ENCODE measurements at places on chromosomes 12 and 14.
A peak's percentile ranks its signal among the peaks of the same experiment; 100 is the strongest.

DNA sequence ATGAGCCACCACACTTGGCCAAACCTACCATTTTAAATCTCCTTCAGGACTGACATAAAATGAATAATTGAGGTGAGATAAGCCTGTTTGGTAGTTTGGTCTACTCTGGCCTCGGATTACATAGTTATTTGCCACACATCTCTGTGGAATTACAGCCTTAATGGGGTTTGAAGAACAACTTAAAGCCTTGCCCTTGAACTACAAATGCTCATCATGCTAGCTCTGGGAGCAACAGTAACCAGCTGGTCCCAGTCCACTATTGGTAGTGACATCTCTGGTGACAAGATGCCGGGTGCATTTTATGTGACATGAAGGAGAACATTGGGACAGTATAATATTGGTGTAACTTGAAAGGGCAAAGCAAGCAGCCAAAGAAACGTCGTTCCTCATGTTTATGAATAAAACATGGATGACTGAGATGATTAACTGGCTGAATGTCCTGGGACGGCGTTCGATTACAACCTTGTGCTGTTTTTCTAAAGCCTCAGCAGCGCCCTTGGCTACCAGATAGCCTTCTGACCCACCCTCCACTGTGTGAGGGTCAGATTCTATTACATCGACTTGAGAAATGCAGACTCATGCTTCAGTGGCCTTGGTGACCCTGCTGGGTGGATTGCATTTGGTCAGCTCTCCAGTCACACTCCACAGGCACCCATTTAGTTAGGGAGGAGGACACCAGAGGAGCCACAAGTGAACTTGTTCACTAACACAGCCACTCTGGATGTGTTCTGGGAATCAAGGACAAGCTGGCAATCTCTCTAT, 41.5 kb downstream of the BEST3 start:
- peak; percentile 43 for DNase-seq

GRCh38 chr14:69270795-69271708, 11.1 kb downstream of the GALNT16 start:
- no peak for DNase-seq

DNA sequence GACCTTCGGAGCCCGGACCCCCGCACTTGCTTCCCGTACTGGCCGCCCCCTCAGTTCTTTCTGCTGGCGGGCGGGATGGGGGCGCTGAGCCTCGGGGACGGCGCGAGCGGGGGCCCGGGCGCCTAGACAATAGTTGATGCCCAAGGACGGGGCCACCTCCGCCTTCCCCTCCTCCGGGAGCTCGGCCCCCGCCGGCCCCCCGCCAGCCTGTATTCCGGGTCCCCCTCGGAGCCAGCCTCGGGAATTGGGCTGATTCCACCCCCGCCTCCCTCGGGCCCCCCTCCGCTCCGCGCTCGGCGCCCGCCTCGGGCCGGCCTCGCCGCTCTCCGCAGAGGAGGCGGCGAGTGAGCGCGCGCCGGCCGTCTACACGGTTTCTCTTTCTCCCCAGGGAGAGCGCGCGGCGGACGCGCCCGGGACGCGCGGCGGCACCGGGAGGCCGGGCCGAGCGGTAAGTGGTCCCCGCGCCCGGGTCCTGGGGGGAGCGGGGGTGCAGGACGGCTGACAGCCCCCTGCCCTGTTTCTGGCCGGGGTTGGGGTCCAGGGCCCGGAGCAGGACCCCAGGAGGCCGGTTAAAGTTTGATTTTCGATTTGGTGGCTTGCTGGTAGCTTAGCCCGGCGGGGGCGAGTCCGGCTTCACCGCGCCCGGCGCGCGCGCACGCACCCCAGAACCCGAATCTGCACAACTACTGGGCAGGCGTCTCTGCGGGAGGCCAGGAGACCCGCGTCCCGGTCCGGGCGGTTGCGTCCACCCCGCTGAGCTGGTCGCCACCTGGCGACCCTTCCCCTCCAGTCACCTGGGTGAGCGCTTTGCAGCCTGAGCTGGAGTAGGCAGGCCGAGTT, 413.7 kb downstream of the PCNX1 start:
- DNase-seq = peak; percentile 65

DNA sequence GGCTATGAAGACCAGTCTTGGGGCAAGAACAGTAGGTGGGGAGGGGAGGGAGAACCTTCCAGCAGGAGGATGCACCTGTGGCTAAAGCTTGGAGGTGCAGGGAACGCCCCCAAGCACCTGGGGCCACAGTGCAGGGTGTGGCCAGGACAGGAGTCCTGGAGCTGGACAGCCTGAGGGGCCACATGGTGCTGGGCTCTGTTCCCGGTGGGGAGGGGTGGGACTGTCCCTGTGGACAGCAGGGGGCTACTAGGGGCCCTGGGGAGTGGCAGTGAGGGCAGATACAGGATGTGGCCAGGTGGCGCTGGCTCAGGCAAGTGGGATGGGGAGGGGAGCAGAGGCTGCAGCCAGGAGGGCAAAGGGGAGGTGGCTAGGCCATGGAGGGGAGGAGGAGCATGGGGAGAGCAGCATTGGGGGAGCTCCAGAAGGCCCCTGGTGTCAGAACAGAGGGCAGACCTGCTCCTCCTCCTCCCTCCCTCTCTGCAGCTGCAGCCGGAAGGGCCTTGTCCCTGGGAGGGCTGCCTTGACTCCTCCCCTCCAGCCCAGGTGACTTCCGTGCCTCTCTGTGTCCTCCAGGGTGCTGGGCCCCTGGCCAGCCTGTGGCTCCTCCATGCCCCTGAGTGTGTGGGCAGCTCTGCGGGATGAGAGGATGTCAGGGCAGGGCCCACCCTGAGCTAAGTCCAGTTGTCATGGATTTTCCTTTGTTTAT, 68.4 kb upstream of the DLK1 start:
- no peak for DNase-seq

- DNase-seq = no peak
These were observed 55.7 kb downstream of the SLC15A5 start for GRCh38 chr12:16221776-16222175.

DNA sequence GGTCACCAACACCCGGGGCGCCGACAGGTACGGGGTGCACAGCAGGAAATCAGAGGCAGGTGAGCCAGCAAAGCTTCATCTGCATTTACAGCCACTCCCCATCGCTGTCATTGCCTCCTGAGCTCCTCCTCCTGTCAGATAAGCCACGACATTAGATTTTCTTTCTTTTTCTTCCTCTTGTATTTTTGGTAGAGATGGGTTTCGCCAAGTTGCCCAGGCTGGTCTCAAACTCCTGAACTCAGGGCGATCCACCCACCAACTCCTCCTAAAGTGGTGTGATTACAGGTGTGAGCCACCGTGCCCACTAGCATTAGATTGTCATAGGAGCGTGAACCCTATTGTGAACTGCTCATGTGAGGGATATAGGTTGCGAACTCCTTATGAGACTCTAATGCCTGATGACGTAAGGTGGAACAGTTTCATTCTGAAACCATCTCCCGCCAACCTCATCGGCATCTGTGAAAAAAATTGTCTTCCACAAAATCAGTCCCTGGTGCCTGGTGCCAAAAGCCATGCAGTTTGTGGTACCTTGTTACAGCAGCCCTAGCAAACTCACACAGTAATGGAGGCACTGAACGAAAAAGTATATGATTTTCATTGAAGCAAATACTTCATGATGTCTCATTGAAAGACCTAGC, 1.5 kb downstream of the STYK1 start:
- DNase-seq = no peak

DNA sequence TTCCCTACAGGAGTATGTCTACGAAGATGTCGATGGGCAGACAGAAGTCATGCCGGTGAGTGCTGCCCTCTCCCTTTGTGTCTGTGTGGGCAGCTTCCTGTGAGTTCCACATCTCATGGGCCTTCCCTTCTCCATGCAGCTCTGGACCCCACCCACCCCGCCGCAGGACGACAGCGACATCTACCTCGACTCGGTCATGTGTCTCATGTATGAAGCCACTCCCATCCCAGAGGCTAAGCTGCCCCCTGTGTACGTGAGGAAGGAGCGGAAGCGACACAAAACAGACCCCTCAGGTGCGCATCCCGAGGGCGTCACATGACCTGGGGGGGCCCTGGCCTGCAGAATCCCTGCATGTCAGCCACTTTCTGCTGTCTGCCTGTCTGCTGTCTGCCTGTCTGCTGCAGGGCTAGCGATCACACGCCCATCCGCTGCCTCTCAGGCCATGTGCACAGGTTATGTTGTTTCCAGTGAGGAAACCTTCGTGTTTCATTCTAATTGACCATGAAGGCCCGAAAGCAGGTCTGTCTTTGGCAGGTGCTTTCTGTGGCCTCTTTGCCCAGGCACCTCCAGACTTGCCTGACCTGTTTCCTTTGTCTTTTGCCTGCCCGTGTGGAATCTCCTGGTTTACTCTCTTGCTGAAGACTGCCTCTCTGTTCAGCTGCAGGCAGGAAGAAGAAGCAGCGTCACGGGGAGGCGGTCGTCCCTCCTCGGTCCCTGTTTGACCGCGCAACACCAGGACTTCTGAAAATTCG, 95.1 kb downstream of the EP400 start:
- no peak for DNase-seq

DNA sequence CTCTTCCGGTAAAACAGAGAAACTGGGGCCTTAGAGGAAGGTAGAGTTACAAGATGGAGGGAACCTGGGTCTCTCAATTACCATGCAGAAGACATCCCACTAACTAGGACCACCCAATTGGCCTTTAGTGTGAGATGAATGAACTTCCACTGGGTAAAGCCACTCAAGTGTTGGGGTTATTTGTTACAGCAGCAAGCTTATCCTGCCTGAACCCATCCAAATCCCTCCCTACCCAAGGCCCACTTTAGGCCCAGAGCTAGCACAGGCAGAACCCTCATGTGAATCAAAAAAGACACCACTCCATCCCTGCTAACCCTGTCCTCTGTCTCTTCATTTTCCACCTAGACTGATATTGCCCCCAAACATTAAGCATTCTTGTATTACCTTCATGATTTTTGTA, 746.7 kb upstream of the TBX3 start:
- DNase-seq = no peak

DNA sequence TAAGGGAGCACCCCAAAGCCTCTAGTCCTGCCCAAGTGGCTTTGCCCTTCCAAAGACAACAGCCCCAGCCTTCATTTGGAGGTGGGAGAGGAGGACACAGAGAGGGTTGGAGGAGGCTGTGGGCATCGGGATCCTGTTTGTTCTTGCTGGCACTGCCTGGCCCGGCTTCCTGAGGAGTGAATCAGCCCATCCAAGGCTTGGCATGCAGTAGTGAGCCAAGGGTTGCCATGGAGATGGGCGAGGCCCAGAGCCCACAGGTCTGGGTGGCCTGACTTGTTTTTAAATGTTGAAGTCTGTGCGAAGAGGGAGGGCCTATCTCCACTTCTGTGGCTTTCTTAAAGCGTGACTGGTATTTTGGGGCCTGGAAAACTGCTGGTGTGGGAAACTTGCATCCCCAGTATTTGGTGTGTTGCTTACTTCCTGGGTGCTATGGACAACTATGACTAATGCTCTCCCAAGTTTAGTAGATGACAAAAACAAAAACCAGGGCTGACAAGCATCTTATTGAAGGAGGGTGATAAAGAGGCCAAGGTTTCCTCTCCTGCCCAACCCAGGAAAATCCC, 15.8 kb downstream of the CD9 start:
- peak; percentile 89 for DNase-seq

DNA sequence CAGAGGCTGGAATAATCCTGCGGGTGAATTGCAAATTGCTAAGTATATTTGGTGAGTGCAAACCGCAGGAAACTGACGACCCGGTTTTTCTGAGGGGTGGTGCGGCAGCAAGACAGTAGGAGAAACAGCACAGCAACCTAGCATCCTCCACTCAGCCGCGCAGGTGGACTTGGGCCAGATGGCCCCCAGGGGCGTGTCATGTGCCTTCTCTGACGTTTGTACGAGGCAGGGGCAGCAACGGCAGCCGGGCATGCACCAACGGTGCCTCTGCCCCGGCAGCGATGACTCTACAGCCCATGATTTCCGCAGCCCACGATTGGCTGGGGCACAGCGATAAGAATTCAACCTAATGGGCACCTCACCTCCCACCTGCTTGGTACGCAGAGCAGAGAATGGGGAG, 11.1 kb upstream of the CLEC2A start:
- DNase-seq = no peak

GRCh38 chr12:6372403-6373003, 2.9 kb downstream of the SCNN1A start:
- peak; percentile 47 for DNase-seq

DNA sequence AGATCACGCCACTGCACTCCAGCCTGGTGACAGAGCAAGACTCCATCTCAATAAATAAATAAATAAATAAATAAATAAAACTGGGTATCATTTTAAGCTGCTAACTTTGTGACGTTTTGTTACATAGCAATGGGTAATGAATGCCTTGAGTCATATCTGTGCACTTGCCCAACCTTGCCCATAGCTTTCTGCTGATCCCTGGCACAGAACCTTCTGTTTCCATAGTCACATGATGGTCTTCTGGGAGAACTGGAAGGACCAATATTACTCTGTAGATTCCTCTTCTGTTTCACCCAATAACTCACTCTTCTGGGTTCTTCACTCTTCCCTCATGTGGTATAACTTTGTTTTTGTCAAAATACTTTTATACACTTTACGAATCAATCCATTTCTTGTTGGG, 140.8 kb downstream of the SCARB1 start:
- no peak for DNase-seq

DNA sequence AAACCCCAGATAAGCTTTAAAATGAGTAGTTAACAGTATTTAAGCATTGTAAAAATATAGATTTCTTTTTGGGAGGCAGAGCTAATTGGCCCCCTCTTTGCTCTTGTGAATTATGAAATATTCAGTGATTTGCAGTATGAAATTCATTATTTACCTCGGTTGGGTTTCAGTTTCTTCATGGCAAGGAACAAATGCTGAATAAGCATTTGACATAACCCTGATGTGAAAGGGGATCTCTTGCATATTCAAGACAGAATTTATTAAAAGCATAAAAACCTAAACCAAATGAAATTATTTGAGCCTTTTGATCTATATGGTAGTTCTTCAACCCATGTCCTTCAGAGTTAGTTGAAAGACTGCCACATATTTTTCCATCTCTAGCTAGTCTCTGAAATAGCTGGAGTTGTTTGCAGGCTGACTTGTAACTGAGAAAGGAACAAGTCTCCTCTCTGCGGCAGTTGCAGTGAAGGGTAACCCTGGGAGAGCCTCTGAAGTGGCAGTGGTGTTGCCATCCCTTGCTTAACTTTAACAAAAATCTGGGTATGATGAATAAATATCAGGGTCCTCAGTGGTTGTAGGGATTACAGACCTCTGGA, 690 bp downstream of the AKAP6 start:
- no peak for DNase-seq

GRCh38 chr12:121949648-121950397, 31.4 kb downstream of the CFAP251 start:
- DNase-seq = no peak

DNA sequence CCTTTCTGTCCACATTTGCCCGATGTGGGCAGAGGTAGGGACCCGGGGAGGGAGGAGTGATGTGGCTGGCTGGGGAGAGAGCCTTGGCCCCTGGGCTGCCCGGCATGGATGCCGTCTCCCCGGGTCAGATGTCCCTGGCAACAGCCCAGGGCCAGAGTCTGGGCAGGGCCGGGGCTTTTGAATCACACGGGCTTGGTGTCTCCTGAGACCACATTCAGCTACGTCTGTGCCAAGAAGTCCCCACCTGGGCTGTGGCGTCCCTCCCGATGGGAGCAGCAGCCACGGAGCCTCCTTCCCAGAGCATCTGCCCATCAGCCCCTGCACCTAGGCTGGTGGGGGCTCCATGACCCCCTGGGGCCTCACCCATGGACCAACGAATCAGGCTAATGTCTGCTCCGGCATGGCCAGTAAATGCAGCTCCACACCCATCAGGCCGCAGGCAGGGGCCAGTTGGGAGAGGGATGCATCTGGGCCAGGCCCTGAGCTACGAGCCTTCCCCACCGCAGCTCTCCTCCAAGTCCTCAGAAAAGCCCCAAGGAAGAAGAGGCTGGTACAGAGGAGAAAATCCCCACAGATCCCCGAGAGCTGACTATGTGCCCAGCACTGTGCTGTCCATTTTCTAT, 109.4 kb downstream of the RFLNA start:
- DNase-seq = no peak

GRCh38 chr12:92640691-92641090, 62.1 kb upstream of the PLEKHG7 start:
- no peak for DNase-seq
